GF-D8 (cell line): ENCODE measurements at places on chromosomes 7 and 10.

- DNase-seq: no peak
These were observed 219.3 kb downstream of the GATA3 start for GRCh38 chr10:8273749-8274148.

DNA sequence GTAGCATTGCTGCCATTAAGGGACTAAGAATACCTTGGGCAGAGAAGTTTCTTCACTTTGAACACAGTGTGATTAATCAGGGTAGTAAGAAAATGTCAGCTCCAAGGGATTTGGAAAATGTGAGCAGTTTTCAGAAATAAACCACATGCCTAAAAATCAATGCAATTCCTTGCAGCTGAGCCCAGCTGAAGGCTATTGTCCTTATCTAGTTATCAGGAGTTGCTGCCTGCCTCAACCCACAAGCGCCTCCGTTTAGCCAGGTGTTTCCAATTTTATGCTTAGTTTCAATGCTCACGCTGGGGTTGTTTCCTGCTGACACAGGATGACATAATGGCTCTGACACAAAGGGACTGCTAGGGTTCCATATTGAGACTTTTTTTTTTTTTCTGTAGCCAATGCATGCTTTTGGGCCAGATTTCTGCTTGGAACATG, 132.3 kb upstream of the ANK3 start:
- DNase-seq: no peak

- DNase-seq: no peak
These were observed 79.7 kb downstream of the BTAF1 start for GRCh38 chr10:92003258-92003657.

- DNase-seq: no peak
These were observed 49.8 kb upstream of the LEP start for GRCh38 chr7:128191136-128191844.

- DNase-seq: no peak
These were observed 83.4 kb downstream of the AGMO start for GRCh38 chr7:15478401-15478800.

DNA sequence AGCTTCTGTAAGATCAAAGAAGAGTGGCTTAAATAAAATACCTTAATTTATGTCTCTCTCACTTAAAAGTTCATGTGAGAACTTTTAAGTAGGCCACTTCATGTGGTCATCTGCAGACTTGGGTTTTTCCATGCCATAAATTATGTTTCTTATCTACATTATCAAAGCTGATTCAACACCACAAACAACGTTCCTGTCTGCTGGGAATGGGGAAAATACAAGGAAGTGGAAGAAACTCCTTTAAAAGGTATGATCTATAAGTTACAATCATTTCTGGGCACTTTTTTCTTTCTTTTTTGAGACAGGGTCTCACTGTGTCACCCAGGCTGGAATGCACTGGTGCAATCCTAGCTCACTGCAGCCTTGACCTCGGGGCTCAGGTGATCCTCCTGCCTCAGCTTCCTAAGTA, 16.9 kb upstream of the OTUD1 start:
- DNase-seq: no peak

- DNase-seq: no peak
These were observed 94.1 kb upstream of the ZNF800 start for GRCh38 chr7:127486654-127487053.

DNA sequence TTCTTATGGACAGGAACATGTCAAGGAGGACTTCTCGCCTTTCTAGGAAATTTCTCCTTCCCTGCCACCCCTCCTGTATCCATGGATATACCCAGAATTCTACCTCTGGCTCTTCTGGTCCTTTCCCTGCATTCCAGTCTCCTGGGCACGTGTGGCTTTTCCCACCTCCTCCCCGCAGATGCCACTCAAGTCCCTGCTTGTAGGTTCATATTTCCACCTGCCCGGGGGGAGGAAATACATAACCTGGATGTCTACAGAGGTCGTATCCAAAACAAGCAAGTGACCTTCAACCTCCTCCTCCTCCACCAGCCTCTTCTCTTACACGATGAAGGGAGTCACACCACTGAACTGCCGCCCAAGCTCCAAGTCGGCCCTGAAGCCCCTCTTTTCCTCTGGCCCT, 20.7 kb downstream of the FGFR2 start:
- no peak for DNase-seq

- no peak for DNase-seq
These were observed 243.8 kb downstream of the MTERF1 start for GRCh38 chr7:91636728-91637127.

DNA sequence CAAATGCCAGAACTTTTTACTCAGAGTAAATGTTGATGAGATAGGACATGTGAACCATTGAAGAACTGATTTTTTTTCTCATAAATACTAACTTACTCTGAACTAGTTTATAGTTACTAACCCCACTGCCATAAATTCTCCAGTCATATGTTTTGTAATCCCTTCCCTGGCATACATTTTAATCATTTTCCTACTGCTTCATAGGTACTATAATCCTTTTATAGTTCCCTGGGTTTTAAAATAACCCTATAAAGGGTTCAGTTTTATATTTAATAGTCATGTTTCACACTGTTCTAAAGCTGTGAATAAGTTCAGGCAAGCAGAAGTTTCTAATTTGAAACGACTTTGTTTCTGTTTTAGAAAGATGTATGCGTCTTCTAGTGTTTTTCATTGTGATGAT, 28.9 kb downstream of the CNNM2 start:
- no peak for DNase-seq

DNA sequence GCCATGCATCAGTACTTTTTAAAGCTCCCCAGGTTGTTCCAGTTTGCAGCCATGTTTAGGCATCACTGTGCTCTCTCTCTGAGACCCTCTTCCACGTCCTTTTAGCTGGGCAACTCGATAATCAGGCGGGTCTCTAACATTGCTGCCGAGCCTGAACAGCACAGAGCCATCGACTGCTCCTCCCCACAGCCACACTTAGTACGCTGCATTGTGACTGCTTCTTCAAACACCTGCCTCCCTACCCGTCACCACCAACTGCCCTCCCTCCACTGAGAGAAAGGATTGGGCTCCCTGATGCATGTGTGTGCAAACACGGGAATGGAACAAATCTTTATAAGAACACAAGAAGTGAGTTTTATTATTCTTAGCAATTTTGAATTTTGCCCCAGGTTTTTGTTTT, 11.4 kb upstream of the TACR2 start:
- no peak for DNase-seq

DNA sequence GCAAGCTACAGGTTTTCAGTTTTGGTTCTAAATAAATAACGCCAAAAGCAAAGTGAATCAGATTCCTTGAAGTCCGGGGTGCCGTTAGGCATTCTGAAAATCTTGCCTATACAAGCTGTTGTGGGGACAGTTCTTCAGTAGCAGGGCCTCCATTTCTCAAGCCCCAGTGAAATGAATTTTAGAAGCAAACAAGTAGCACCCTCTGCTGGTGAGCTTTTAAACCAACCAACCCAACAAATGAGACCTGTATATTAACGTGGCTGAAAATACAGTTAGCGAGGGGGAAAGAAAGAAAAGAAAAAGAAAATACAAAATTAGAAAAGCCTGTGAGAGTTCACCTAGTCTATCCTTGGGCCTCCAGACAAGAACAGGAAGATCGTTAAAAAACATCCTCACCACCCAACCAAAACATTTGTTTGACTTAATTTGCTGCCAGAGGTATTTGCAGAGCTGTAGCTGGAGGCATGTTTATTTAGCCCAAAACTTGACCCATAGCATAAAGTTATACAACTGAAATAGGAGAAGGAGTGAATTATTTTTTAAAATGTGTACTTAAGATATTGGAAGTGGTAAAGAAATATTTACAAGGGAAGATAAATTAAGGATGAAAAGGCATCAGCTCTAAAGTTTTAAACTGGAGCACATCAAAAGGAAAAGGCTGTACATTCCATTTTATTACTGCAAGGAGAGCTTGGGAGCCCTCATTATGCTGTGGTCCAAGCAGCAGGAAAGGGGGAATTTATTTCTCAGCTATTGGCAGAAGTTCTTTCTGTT, 98.9 kb downstream of the DYNC1I1 start:
- DNase-seq: no peak

- no peak for DNase-seq
These were observed 53.4 kb upstream of the CYP2C18 start for GRCh38 chr10:94630017-94630688.

- peak; percentile 9 for DNase-seq
These were observed 6.5 kb upstream of the C10orf105 start for GRCh38 chr10:71725998-71726579.

DNA sequence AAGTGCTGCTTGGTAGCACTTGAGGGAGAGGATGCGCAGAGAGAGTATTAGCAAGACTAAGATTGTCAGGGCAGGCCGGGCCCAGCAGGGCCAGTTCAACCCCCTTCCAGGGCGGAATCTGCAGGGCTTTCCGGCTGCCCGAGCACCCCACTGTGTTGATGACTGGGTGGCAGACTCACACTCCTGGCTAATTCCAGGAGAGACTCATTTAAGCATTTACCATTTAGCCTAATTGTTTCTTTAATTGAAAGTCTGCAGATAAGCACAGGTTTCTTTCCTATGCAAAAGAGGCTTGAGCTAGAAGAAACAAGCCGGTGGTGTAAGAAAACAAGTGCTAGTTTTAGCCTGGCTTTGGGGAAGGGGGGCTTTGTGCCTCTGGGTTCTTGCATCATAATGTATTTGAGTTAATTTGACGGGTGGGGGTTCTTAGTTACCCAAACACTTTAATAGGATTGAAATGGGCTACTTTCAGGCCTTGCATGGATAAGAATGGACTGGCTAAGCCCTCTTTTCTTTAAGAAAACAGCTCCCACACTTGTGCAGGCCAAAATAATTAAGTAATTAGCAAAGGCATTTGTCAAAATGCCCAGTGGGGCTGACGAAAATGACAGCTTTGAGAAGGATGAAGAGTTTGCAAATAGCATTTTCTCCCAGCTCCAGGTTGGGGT, 201.3 kb downstream of the MYOF start:
- DNase-seq: no peak

- no peak for DNase-seq
These were observed 25.4 kb downstream of the AMZ1 start for GRCh38 chr7:2713370-2713769.

- no peak for DNase-seq
These were observed 131.3 kb downstream of the LHPP start for GRCh38 chr10:124592736-124593430.

DNA sequence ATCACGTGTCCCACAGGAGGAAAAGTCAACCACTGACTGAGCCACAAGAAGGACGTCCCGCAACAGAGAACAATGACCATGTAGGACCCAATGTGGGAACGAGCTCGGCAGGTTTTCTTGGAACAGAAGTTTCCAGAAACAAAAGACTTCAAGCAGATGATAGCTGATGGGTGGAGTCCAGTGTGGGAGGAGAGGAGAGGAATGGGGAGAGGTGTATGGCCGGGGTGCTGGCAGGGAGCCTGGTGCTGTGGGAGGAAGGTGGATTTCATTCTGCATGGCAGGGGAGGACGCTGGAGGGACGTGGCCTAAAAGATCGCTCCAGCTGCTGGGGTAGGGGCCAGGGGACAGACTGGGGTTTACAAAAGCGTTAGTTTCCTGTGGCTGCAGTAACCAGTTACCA, 48.5 kb upstream of the LMTK2 start:
- DNase-seq: no peak

- no peak for DNase-seq
These were observed 2.4 kb downstream of the UROS start for GRCh38 chr10:125820701-125821100.

- no peak for DNase-seq
These were observed 147.4 kb downstream of the TEX36 start for GRCh38 chr10:125535559-125535958.

DNA sequence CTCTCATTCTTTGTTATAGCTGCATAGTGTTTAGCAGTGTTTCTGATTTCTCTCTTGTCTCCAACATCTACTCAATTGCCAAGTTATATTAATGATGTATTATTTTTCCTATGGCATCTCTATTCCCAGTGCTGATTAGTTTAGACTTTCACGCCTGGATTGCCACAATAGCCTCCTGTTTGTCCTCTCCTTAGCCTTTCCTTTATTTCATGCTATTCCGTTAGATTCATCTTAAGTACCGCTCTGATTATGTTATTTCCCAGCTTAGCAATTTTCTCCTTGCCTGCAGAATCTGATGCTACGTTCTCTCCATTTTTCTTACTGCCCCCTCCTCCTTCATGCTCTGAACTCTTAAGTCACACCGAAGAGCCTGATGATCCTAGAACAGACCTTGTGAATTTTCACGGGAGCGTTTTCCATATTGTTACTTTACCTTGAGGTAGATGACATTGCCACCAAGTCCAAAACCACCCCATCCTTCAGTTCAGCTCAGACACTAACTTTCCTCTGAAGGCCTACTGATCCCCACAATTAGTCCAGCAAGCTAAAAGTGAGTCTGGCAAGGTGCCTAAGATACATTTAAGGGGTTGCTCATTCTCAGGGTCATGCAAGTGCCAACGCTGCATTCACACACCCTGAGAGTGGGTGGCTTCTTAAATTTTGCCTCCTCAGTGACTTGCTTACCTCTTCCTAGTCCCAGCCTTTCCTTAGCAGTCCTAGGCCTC, 6.6 kb upstream of the NRF1 start:
- no peak for DNase-seq
